ENCODE measurements at places on chromosomes 1 and 21. TPM values are rescaled to one million over a fixed set of nuclear protein-coding genes. Genes with fewer than 3 reads are reported as not detected.

The KRTAP13-2 gene
- not detected for total RNA-seq

The LCE3B gene
- not detected for total RNA-seq

The SPRR2A gene
- not detected for total RNA-seq

The CYP4X1 gene
- total RNA-seq: 13.8 TPM

The WNT3A gene
- not detected for total RNA-seq

The CHD5 gene
- 35.2 TPM for total RNA-seq

The PROK1 gene
- under 0.01 TPM for total RNA-seq

The RXRG gene
- 7.1 TPM for total RNA-seq

The FAM177B gene
- total RNA-seq: not detected

The EIF3I gene
- 56.1 TPM for total RNA-seq
